HS-5 (cell line): ENCODE measurements at places on chromosomes 1 and 21.

DNA sequence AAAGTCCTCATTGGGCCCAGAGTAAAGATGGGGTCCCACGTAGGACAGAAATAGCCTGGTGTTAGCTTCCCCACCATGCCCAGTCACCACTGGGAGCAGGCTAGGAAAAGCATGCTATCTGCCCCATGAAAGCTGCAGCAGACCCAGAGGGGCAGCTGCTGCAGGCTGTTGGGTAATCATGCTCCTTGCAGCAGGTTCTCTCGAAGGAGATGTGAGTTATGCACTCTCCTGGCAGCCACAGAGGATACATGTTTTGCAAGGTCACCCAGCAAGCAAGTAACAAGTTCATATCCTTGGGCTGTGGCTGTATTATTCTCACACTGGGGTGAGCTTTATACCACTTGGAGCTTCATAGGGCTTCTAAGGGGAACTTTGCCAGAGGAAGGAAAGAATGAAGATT is 9.1 kb upstream of the HEYL start:
- DNase-seq = no peak

DNA sequence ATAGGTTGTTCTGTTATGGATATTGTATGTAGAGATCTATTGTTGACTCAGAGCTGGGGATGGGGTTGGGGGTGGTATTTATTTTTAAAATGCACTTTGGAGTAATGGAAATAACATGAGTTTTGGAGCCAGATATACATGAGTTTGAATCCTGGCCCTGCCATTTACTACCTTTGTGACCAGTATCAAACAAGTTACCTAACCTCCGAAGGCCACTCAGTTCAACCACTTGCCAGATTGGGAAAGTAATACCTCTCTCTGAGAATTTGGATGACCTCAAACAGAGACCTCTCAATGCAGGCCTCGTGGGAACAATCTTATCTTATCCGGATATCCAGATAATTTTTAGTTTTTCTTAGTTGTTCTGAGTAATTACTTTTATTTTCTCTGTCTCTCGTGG is 181.0 kb downstream of the FGGY start:
- no peak for DNase-seq

GRCh38 chr1:210363119-210363518 is 34.4 kb downstream of the HHAT start:
- no peak for DNase-seq

GRCh38 chr1:217332431-217333065 is 298.3 kb downstream of the GPATCH2 start:
- DNase-seq = no peak

DNA sequence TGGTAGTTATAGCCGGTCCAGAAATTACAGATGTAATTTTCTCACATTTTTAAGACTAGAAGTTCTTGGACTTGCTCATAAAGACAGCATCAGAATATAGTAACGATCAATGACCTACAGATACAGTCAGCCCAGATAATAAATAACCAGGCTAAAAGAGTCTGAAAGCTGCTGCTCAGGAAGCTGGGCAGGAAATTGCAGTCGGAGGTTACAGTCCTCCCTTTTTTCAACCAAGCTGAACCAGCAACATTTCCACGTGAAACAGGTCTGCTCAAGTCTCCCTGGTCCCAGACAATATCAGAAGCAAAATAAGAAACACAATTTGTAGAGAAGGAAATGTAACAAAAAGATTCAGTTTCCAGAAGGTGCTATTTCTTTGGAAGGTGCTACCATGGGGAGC is 457.4 kb downstream of the SIPA1L2 start:
- DNase-seq = no peak

DNA sequence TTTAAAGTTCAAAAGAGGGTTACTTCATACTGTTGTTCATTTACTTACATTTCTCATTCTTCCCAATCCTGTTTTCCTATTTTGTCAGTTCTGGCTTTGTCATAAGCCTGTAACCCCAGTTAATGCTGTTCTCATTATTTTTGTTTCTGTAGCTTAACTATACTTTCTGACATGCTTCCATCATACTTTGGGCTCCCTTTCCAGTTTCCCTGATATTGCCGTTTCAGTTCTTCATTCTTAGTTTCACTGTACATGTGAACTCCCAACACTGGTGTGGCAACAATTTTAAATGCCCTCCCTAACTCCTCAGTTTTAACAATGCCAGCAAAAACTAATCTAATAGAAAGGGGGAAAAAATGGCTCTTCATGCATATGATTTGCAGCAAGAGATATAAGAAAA is 456.7 kb downstream of the LMO4 start:
- no peak for DNase-seq

DNA sequence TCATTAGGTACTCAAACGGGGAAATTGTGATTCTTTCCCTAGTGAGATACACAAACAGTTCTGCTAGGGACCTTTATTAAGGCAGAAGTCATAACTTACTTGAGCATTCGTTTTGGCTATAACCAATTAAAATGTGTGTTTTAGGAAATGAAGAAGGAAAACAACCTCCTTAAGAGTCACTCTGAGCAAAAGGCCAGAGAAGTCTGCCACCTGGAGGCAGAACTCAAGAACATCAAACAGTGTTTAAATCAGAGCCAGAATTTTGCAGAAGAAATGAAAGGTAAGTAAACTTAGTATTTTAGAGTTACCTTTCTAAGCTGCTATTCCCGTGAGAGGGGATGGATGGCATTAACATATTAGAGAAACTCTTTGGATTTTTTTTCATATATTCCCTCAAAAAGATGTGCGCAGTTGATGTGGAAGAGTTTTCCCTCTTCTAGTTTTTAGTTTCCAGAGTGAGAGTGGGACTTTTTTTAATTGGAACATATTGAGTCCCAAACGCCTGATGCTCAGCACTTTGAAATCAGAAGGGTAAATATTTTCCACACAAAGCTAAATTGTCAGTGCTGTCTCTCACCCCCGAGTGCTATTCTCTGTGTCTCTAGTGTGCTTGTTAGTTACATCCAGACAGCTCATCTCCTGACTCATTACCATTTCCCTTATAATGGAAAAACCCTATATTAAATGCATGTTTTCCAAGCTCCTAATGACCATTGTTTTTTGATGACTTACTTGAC is 34.9 kb downstream of the CENPF start:
- DNase-seq = no peak
